ENCODE measurements at places on chromosomes 7 and 10.

GRCh38 chr10:68092512-68092911, 16.8 kb upstream of the MYPN start:
- H3K27ac ChIP-seq = no peak overlapping the region
- no peak overlapping the region for H3K4me3 ChIP-seq
- H3K4me1 ChIP-seq = peaks cover 7% of the 10 kb centered on the region

DNA sequence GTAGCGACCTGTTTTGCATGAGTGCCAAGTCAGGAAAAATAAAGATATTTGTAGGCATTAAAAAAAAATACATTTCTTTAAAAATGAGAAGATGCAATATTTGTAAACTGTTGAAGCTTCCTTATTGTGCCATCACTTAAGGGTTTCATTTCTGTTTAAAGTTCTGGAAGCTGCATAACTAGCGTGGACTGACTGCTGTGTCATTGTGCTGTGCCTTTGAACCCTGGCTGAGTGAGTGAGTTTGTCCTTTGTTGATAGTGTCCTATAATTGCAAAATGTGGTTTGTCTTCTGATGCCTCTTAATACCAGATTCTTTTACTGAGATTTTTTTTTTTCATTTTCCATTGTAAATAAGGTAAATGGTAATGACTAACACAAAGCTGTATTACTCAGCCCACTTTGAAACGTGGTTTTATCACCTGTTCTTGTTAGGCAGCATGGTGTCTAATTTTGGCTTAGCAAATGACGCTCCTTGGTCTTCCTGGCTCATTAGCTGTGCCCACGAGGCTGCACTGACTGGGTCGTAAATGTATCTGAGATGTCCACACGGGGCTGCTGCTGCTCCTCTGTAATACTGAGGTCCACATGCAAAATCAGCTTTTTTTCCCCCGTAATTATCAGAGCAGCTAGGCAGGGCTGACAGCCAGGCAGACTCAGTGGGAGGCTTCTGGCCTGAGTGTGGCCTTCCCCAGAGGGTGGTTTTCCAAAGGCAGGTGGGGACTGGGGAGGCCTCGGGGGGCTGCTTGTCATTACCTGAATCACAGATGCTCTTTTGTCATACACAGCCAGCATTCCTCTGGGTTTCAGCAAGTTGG, 14.8 kb downstream of the ZSCAN25 start:
- no peak overlapping the region for H3K4me3 ChIP-seq
- peaks cover 34% of the 10 kb centered on the region for H3K36me3 ChIP-seq
- no peak for DNase-seq

DNA sequence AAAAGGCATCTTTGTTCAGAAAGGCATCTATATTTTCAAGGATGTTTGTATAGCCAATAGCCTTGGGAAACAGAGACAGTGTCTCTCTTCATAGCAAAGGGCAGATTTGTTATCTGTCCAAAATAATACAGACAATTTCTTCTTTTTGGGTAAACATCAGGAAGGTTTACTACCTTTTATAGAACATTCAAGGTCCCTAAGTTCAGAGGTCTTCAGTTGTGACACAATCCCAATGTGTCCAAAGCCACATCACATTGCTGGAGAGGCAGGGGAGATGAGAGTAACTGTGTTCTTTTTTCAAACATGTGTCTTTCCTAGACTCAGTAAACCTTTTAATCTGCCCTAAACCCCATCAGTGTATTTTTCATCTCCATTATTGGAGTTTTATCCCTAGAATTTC, 33.6 kb upstream of the FAM13C start:
- H3K4me3 ChIP-seq = no peak overlapping the region
- H3K4me1 ChIP-seq = no peaks in the 10 kb centered on the region
- no peaks in the 10 kb centered on the region for H3K27me3 ChIP-seq

- no peak overlapping the region for H3K4me3 ChIP-seq
- no peak for DNase-seq
- no peaks in the 10 kb centered on the region for H3K4me1 ChIP-seq
- peaks cover 1% of the 10 kb centered on the region for H3K27me3 ChIP-seq
Measured at GRCh38 chr7:1543826-1544177, 12.2 kb downstream of the TMEM184A start.

GRCh38 chr7:87624628-87625027, 3.6 kb upstream of the RUNDC3B start:
- DNase-seq = no peak
- H3K4me3 ChIP-seq = no peak overlapping the region
- no peak overlapping the region for H3K27ac ChIP-seq
- peaks cover 6% of the 10 kb centered on the region for H3K4me1 ChIP-seq
- no peaks in the 10 kb centered on the region for H3K36me3 ChIP-seq

DNA sequence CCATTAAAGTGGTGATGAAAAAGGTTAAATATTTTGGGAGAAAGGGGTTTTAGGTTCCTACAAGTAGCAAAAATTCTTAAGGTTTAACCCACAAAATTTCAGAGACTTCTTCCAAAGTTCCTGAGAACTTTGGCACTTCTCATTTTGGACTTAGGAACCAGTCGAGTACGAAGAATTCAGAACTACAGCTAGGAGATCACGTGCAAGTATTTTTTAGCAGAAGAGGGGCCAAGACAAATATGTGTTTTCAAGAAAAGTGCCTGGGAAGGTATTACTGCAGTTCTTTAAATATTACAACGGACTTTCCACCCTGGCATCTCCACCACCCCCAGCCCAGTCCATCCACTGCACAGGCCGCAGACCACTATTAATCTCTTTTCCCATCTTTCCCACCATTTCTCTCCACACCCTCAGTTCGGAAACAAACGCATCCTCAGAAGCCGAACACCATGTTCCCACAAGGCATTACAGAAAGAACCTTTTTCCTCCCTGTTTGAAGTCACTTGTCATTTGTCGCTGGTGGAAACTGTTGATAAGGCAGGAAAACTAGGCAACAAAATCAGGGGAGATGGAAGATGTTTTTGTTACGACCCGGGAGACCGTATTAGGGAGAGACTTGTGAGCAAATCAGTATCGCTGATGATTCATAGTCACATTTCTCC, 7.1 kb downstream of the INHBA start:
- peaks cover 6% of the 10 kb centered on the region for H3K27me3 ChIP-seq
- no peak for DNase-seq
- no peak overlapping the region for H3K4me3 ChIP-seq
- H3K27ac ChIP-seq = no peak overlapping the region
- peaks cover 21% of the 10 kb centered on the region for H3K4me1 ChIP-seq

GRCh38 chr7:636396-636795, 90.1 kb upstream of the DNAAF5 start:
- peak; percentile 42 for DNase-seq
- no peaks in the 10 kb centered on the region for H3K4me1 ChIP-seq
- H3K36me3 ChIP-seq = peaks cover 3% of the 10 kb centered on the region
- H3K4me3 ChIP-seq = no peak overlapping the region

DNA sequence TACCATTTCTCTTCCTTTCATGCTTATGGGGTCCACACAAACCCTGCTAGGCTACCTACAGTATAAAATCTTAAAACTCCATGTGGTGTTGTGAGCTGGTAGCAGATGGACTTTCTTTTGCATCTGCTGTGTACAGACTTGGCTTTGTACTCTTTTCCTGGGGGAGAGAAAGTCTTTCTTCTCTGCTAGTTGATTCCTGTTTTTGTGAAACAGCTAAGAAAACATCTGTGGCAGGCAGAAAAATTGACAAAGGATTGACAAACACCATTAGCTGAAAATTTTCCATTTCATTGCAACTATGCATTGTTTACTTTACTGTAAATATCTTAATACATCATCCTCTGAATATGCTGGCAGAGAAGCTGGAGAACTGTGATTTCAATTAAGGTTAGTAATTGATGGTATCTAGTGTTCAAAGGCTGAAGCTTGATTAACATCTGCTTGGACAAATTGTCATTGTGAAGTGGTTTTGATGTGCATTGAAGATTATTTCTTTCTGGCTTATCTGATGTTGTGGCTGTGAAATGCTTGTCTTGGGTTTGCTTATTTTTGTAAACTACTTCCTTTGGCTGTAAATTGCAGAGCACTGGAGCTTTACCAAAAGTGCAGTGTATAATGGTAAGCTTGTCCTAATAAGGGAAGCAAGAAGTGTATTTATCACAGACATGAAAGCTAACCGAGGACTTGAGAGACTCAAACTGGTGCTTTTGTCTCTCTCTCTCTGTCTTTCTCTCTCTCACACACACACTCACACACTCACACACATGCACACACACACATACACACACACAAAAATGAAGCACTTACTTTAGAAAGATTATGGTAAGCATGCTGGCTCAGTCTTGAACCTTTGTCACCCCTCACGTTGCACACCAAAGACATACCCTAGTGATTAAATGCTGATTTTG, at the start of gene FOXP2:
Gene FOXP2, plus strand, starts transcription at position 660 of the 908 bp plus-strand sequence. CDS start 11,697 bp downstream, outside the sequence.
- no peaks in the 10 kb centered on the region for H3K27me3 ChIP-seq
- no peak within 1 kb of the TSS for H3K27ac ChIP-seq
- H3K4me3 ChIP-seq = no peak within 1 kb of the TSS
- DNase-seq = no peak

DNA sequence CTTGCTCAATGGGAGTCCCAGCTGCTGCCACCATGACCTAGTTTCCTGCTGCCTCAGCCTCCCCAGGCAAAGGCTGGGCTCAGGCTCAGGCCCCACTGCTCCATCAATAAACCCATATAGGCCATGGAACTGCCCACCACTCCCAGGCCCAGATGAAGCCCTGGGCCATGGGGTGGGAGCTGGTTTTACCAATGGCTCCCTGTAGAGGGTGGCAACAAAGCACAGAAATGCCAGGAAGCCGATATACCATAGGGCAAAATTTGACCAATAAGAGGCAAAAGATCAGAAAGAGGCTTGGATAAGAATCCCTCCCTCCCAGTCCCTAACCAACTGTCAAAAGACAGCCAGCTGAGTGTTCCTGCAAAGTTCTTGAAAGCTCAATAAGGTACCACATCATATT, 101.8 kb upstream of the DOCK1 start:
- H3K4me1 ChIP-seq = peaks cover 3% of the 10 kb centered on the region
- DNase-seq = no peak
- no peak overlapping the region for H3K4me3 ChIP-seq
- H3K27ac ChIP-seq = no peak overlapping the region
- H3K36me3 ChIP-seq = no peaks in the 10 kb centered on the region

- H3K27ac ChIP-seq = peak overlapping the region; percentile 86
- peaks cover 45% of the 10 kb centered on the region for H3K4me1 ChIP-seq
- H3K4me3 ChIP-seq = peak overlapping the region; percentile 98
- peaks cover 34% of the 10 kb centered on the region for H3K27me3 ChIP-seq
- DNase-seq = no peak
Measured at GRCh38 chr10:8055420-8056349, 1.2 kb downstream of the GATA3 start.

DNA sequence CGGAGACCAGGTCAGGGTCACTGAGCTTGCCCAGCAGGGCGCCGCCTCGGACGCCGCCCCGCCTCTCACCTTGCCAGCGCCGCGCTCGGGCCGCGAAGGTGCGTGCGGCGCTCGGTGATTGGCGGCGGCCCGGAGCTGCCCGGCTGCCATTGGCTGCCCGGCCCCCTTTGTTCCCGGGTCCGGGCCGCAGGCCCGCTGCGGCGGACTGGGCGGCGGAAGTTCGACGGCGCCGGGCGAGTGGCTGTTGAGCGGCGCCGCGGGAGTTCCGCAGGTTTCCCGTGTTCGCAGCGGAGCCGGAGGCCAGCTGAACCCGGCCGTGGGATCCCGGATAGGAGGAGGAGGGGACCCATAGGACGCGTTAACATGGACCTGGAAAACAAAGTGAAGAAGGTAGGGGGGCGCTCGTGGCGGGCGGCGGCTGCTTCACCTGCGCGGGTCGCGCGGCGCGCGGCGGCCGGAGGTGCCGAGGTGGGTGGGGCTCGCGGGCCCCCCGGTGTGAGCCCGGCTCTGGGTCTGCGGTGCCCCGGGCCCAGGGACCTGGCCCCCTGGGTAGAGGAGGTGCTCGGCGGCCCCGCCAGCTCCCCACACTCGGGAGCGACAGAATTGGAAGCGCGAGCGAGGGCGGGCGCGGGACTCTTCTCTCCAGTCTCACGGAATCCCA, at the start of gene TES:
Gene TES, plus strand, starts transcription at position 195 of the 661 bp plus-strand sequence. Its CDS starts 169 bp downstream, at position 364.
- H3K36me3 ChIP-seq = peaks cover 7% of the 10 kb centered on the region
- H3K4me3 ChIP-seq = peak within 1 kb of the TSS; percentile 97
- peaks cover 3% of the 10 kb centered on the region for H3K27me3 ChIP-seq
- peak; percentile 76 for DNase-seq

GRCh38 chr10:93034426-93034825, 26.2 kb upstream of the CYP26C1 start:
- H3K27me3 ChIP-seq = no peaks in the 10 kb centered on the region
- peaks cover 4% of the 10 kb centered on the region for H3K4me1 ChIP-seq
- H3K36me3 ChIP-seq = no peaks in the 10 kb centered on the region
- H3K4me3 ChIP-seq = no peak overlapping the region
- DNase-seq = no peak
- no peak overlapping the region for H3K27ac ChIP-seq
